Sigmoid colon (tissue), 7 donors: ENCODE measurements at places on chromosomes 4 and X.

- no peak for DNase-seq
Measured at GRCh38 chr4:151614561-151614960, 146.2 kb downstream of the GATB start.

GRCh38 chr4:175716961-175717360, 95.1 kb downstream of the GPM6A start:
- no peak for DNase-seq

GRCh38 chr4:20624793-20625374, 75.4 kb upstream of the PACRGL start:
- no peak for DNase-seq

- DNase-seq: no peak
Measured at GRCh38 chr4:14771094-14771493, 231.2 kb upstream of the CPEB2 start.

DNA sequence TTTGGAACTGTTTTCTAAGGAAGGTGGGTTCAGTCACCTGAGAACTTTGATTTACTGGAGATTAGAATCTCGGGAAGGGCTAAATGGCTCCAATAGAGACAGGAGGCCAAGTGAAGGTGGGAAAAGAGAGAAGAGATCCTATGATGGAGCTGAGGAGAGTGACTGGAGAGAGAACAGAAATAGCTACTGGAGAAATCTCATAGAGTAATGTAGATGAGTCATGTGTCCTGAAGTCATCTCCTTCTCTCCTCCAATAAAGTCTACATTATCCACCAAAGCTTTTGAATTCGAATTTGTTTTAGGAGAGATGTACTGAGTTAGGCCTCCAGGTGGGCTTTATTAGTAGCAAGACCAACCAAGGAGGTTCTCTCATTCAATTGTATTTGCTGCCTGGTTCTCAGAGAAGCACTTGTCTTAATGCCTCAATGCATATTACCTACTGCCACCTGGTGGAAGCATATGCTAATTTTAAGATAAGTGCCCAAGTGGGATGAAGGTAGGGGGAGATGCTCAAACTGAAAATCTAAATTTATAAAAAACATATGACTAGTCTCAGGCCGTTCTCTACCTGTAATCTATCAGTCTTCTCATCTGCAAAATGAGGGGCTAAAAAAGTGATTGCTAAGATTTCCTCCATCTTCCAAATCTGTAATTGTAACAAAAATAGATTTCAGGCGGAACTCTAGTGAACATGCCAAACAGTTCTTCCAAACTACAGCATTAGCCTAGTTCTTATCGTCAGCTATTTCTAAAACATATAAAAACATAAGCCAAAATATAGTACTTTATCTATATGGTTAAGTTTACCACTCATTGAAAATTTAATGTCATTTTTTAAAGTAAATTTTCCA, 24.4 kb downstream of the TXK start:
- DNase-seq: no peak

DNA sequence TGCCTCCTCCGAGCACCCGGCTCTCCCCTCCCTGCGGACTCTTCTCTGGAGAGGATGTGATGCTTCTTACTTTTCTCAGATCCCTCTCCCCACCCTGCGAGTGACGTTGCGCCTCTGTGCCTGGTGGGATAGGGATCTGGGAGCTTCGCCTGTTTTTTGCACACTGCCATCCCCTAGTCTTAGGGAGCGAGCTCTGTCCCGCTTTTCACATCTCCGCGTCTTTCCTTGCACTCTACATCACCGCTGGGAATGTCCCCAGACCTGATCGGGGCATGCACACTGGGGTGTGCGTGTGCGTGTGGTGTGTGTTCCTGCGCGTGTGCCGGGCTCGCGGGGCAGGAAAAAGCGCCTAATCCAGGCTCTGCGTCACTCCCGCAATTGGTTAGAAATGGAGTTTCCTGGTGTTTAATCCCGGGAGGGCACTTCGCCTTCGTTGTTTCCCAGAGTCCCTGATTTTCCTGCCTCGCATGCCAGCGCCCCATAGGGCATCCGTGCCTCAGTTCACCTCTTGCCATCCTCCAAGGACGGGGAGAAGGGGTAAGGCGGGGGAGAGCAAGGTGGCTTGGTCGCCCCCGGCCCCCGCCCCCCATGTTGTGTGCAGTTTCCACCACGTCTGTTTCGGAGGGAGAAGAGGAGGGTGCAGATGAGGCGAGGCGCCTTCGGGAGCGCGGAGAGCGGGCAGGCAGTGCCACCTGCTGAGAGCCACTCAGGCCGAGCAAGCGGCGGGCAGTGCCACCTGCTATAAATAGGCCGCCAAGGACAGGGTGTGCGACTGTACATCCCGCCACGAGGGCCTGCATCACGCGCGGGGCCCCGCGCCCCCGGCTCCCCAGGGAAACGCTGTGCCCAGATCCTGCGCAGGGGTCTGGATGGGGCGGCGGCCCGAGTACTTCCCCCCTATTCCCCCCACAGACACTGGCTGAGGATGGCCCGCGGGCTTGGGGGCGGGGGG, 759 bp upstream of the TBC1D1 start:
- peak; percentile 93 for DNase-seq

GRCh38 chrX:45445745-45446412, 245.2 kb upstream of the DIPK2B start:
- no peak for DNase-seq

DNA sequence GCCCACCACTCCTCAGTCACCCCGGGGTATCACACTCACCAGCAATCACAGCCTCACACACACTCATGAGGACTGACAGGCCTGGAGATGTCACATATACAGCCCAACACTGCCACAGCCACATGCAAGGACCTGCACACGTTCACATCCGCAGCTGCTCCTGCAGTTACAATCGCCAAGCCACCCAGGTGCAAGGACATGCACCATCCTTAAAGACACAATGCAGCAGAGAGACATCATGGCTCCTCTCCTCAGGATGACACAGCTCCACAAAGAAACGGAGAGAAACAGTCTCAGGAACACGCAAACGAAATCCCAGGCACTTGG, 1.1 kb downstream of the PCSK1N start:
- DNase-seq: no peak

DNA sequence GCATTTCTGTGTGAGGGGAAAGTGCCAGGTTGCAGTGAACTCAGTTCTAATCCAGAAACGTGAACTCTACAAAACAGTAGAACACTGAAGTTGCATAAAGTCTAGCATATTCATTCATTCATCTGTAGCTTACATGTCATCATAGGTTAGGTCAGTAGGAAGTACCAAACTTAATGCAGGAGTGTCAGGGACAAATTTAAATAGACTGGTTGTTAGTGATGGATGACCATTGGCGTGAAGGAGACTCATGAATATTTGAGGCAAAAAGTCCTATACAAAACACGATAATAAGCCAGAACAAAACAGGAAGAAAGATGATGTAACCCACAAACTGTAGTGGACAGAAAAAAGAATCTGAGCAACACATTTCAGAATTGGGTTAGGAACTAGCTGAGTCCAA, 592.8 kb upstream of the PCDH10 start:
- DNase-seq: no peak

GRCh38 chr4:144788469-144788868, 142.5 kb downstream of the HHIP start:
- DNase-seq: no peak

DNA sequence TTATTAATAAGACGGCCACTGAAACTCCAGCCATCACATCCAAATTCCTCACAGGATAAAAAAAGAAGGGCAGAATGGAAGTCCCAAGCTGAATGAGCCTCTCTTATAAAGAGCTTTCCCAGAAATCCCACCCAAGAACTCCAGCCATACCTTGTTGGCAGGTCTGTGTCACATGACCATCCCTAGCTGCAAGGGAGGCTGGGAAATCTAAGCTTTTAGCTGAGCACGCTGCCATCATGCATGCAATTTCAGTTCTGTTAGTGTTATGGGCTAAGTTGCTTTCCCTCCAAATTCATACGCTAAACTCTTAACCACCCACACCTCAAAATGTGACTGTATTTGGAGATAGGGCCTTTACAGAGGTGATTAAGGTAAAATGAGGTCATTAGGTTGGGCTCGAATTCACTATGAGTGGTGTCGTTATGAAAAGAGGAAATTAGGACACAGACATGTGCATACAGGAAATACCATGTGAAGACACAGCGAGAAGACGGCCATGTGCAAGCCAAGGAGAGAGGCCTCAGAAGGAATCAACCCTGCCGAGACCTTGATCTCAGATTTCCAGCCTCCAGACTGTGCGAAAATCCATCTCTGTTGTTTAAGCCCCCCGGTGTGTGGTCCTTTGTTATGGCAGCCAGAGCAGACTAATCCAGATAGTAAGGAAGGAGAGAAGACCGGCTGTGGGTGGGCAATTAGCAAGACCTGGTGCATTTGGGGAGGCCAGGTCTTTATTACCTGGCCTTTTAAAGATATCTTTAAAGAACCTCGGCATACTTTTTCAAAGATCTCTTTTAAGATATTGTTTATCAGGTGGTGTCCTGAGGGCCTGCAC, 317.6 kb downstream of the BCOR start:
- DNase-seq: no peak

DNA sequence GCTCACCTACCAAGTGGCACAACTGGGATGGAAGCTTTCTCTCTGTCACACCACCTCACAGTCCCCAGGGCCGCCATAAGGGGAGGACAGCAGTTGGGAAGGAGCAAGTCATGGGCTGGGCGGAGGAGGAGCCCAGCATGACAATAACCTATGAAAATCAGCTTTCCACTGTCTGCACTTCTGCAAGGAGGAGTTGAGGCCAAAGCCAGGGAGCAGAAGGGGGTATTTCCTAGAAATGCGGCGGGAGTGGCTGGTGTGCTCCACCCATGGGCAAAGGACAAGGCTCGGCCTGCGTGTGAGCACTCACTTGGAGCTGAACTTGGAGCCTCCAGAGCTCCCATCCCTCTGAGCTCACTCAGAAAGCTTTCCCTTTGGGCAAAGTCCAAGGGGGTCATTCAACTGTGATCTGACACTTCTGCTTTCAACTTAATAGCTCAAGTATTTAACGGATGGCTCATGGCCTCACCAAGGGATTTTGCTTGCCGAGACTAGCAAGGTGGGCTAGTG, 18.5 kb downstream of the APLN start:
- DNase-seq: no peak

DNA sequence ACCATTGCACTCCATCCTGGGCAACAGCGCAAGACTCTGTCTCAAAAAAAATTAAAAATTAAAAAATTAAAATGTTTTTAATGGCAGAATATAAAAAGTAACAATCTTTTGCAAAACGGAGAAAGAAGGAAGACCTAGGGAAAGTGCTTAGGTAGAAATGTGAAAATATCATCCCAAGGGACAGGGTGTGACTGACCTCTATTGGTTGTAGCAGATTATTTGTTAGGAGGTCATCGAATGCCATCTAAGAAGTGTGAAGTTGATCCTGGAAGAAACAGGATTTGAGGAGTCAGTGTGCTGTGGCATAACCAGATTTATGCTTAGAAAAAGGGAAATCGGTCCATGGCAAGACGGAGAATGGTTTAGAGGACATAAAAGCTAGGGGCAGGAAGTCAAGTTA, 18.1 kb upstream of the C4orf36 start:
- no peak for DNase-seq

- DNase-seq: no peak
Measured at GRCh38 chr4:4810092-4810774, 49.2 kb upstream of the MSX1 start.

DNA sequence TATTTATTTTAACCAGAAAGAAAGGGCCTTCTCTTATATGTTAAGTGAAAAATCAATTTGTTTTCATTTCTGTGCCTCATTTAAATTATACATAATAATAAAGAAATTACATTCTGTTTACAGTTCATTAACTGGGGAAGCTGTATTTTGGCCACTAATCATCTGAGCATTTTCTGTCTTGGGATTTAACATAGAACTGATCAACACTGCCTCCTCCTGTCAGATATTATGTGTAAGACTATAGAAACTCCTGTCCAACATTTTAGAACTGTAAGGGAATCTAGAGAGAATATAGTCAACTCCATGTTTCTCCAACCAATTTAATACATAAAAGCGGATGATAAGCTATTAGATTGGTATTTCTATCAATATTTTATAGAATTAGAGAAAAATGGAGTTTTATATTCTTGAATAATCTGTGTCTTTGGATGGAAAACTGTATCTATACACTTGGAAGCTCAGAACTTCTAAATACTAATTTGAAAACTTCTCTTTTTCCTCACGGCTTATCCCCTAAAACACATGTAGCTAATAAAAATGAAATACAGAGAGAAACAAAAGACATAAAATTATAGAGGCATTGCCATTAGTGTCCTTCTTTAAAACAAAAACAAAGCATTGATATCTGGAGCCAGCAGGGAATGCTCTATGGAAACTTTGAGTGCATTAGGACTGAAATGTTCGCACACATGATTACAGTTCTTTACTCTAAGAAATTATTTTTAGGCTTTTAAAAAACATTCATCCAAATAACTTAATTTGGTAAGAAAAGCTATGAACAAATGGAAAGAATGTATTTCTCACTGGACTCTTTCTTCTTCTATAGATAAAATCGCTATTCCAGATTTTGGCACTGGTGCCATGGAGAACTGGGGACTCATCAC, 33.1 kb downstream of the ENPEP start:
- DNase-seq: no peak

DNA sequence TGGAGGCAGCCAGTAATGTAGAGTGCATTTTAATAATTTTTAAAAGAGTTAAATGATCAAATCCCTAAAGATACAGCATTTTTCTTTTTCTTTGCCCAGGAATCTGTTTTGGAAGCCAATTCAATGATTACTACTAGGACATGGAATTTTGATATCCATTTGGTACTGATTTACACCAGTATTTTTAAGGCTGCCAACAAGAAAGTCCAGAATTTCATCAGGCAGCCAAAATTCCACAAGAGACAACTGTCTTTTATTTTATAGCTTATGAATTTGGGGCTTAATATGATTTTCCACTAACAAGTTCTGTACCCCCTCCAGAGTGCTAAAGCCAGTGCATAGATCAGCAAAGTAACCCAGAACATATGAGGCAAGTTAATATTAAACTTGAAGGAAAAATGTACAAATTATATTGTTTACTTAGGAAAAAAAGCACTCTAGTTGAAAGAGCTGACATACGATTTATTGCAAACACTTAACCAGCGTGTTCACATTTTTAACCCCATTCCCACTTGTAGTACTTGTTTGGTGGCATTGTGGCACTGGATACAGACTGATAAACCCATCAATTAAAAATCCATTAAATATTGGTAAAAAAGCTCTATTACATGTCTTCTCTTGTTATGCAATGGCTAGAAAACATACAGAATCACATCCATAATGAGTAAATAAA, 259.7 kb downstream of the DCHS2 start:
- DNase-seq: no peak
